Kidney glomerular epithelial cell (primary cell): ENCODE measurements at places on chromosomes 1 and 21.

DNA sequence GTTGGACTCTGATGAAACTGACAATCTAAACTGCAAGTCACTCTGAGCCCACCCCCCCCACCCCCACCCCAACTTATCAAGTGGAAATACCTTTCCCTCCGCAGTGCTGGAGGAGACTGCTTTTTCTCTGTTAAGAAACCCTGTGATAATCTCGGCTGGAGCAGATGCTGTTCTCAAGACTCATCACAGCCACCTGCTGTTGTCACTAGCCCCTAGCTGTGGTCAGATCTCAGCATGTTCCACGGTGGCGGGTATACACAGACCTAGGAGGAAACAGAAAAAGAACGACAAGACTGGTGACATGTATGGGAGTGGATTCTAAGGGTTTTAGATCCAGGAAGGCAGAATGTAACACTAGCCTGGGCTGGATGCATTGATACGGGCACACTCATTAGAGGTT is 2.3 kb downstream of the ACTL8 start:
- DNase-seq = no peak

GRCh38 chr1:84859866-84860265 is 33.1 kb downstream of the LPAR3 start:
- DNase-seq = no peak

DNA sequence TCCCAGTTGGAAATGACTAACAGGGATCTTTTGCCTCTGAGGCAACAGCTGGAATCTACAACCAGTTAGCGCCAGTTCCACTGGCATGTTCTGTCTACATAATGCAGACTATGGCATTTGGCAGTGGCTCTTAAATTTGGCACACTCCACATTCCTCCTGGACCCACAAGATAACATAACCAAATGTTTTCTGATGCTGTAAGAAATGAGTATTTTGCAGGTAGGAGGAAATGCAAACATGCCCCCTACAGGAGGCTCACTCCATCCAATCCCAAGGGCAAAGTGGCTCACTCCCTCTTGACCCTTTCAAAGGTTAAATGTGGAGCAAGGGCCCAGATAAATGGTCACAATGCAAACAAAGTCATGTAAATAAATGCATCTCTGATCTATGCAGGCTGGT is 129.2 kb upstream of the PROX1 start:
- DNase-seq = no peak

GRCh38 chr1:109371341-109371739 is 26.4 kb downstream of the SORT1 start:
- DNase-seq = peak; percentile 75

DNA sequence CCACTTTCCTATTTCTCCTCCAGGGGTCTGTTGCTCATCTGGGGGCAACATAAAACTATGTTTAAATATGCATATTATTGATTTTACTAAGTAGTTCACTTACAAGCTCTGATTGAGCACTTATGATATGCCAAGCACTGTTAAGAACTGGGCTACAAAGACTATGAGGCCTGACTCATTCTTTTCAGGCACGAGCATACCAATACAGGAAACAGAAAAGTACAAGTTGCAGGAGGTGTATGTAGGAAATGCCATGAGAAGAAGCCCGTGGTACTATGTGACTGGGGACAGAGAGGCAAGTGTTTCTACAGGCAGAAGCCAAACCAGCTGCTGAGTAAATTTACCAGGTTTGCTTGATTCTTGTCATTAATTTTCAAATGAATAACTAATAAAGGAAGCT is 120.4 kb upstream of the PTGFR start:
- no peak for DNase-seq

DNA sequence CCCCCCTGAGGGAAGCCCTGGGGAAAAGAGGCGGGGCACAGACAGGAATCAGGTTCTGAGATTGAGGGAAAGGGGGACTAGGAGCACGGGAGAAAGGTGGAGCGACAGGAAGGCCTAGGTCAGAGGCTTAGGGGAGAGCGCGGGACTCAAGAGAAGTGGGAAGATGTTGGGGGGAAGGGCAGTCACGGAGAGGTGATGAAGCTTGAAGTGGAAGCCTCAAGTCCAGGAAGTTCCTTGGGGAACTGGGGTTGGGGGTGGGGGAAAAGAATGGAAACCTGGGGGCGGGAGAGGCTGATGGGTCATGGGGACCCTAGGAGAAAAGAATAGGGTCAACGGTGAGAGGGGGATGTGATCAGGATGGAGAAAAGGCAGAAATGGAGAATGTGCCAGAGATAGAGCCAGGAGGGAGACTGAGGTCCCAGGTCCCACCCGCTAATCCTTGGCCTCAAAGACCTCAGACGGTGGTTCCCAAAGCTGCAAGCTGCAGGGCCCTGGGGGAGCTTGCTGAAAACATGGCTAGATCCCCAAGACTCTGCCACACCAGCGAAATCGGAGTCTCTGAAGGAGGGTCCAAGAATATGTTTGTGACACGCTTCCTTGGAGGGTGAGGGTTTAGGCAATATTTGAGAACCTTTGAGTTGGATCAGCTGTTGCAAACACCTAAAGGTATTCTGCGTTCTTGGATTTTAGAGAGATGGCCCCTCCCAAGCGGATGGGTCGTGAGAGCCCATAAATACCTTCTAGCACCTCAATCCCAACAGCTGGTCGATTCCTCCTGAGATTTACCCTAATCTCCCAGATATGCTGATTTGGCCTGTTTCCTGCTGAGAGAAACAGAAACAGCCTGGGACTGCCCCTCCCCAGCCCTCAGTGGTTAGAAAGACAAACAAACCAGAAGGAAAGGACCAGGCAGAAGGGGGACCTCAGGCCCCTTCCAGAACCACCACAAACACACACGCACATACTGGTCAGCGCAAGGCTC is 3.6 kb downstream of the C1orf232 start:
- no peak for DNase-seq
